Uterus (tissue), 4 donors: ENCODE measurements at places on chromosomes 6 and 20. TPM values are rescaled to one million over a fixed set of nuclear protein-coding genes. Genes with fewer than 3 reads are reported as not detected.

- peak; percentile 8 for DNase-seq
Measured at GRCh38 chr6:170089963-170090362, 200.9 kb downstream of the DLL1 start.

GRCh38 chr6:116949964-116950363 is 72.9 kb downstream of the RFX6 start:
- DNase-seq = no peak

Gene NFKBIL1
- total RNA-seq = 20.2 TPM

Gene DPPA5
- not detected for total RNA-seq

Gene HLA-DOA
- 34.1 TPM for total RNA-seq

Gene ANKRD66
- total RNA-seq = not detected

Gene PAK5
- 0.07 TPM for total RNA-seq

GRCh38 chr6:154611241-154611640 is 100.8 kb upstream of the CNKSR3 start:
- DNase-seq = no peak

GRCh38 chr6:133463790-133464189 is 222.6 kb downstream of the EYA4 start:
- DNase-seq = no peak

GRCh38 chr20:20498076-20498861 is 130.4 kb downstream of the INSM1 start:
- DNase-seq = no peak

DNA sequence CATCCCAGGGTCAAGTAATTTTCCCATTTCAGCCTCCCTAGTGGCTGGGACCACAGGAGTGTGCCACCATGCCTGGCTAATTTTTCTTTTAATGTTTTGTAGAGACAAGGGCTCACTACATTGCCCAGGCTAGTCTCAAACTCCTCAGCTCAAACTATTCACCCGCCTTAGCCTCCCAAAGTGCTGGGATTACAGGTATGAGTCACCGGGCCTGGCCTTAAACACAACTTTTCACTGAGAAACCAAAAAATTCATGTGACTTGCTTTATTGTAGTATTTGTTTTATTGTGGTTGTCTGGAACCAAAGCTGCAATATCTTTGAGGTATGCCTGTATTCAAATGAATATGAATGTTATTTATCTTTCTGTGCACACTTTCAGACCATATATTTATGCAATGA is 72.2 kb downstream of the RWDD2A start:
- no peak for DNase-seq

DNA sequence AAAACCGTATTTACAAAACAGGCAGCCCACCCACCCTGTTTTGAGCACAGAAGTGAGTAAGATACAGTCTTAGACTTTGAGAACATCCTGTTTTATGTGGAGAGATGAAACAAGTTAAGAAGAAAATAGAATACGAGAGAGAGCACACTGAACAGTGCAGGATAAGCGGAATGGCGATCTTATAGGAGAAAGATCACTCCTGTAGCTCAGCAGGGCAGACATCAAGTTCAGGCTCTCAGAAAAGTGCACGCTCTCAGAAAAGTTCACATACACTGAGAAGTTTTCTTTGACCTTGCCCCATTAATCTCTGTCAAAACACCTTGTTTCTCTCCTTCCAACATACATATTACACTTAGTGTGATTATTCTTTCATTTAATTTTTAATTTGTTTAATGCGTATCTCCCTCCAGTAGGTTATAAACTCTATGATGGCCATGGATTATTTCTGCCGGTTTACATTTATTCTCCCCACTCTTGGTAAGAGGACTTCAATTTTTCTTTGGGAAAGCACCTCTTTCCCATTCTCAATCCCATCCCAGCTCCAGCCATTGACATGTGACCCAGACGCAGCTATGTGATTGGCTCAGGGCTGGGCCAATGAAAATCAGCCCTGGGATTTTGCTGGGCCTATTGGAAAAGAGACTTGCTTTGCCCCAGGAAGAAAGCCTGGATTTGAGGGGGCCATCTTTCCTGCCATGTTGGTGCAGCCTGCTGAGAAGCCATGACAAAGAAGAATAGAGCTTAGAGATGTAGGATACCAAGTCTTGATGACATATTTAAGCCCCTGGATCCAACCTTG is 16.2 kb downstream of the KCNB1 start:
- no peak for DNase-seq

GRCh38 chr20:32333988-32334885 is 23.9 kb upstream of the ASXL1 start:
- DNase-seq = no peak

Gene TRIM40
- total RNA-seq = not detected

Gene ACTR5
- 12.4 TPM for total RNA-seq

GRCh38 chr20:16360668-16361067 is 212.6 kb downstream of the KIF16B start:
- DNase-seq = no peak

- no peak for DNase-seq
Measured at GRCh38 chr6:41722969-41723529, 12.4 kb downstream of the TFEB start.

Gene CFB
- total RNA-seq = 32.6 TPM

DNA sequence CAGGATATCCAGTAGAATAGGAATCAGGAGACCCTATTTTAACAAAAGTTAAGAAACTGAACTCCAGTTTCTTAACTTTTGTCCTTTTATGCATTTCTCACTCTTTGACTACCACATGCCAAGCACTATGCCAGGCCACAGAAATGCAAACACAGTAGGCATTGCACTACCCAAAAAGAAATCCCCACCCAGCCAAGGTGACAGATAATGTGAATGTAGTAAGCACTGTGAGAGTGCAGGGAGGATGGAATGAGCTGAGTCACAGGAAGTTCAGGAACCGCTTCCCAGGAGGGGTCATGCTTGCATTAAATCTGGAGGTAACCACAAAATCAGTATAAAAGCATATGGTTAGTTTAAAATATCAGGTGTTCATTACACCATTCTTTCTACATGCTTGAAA is 20.1 kb upstream of the FAM83C start:
- no peak for DNase-seq

Gene MYO6
- 8.2 TPM for total RNA-seq

DNA sequence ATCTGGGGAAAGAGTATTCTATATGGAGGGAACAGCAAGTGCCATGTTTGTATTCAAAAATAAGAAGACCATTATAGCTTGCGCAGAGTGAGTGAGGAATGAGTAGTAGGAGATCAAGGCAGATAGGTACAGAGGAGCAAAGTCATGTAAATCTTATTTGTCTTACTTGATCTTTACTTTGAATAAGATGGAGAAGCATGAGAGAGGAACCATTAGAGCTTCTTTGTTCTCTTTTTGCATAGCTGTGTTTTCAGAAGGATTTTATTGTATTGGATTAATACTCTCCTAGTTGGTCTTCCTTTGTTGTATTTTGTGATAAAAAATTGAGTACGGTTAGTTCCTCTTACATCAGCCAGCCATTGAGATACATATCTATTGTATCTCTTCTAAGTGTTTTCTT is 88.4 kb downstream of the SCAF8 start:
- no peak for DNase-seq

- DNase-seq = no peak
Measured at GRCh38 chr6:126513198-126513597, 173.3 kb downstream of the CENPW start.
